ENCODE measurements at places on chromosomes 4 and X. TPM values are rescaled to one million over a fixed set of nuclear protein-coding genes. Genes with fewer than 3 reads are reported as not detected.

Gene MAPK10
- not detected for polyA plus RNA-seq

GRCh38 chrX:107574711-107575110, 53.6 kb upstream of the PRPS1 start:
- DNase-seq, result no peak

Gene C4orf46
- 5.7 TPM for polyA plus RNA-seq

Gene SAT1
- polyA plus RNA-seq, result 113 TPM

Gene RASL11B
- 0.12 TPM for polyA plus RNA-seq

DNA sequence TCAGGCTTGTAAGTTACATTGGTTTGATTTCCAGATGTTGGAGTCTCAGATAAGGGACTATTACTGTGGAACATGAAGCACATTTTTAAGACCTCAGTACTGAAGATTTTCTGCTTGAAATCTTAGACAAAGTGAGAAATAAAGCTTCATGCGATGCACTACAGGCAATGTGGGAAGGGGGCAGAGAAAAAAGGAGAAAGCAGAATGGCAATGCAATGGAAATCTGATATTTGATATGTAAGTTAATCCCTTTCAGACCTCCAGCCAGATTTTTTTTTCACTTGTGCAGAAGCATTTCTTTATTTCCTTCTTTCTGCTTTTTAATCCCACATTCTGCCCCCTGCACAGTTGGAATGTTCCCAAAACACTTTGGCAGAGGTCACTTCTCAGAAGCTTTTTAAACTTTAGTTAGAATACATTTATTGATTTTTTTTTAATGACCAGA, 174.3 kb downstream of the ADGRL3 start:
- no peak for DNase-seq

Gene GATA1
- not detected for polyA plus RNA-seq

- DNase-seq, result no peak
Measured at GRCh38 chr4:55330241-55330640, 15.8 kb upstream of the SRD5A3 start.

DNA sequence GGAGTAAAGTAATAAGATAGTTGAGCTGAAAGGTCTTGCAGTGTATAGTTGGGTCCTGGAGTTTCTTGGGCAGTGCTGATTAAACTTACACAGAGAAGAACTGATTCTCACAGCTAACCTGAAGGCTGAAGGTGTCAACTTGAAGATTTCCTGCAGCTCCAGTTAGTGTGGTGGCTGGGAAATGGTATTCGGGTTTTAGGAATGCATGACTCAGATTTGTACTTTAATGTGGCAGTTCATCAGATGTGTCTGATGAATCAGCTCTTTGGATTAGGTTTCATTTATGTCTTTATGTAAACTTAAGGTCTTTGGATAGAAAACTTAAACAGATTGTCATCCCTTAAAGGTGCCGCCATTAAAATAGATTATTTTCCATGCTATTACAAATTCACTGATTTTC, 200.0 kb downstream of the IL1RAPL1 start:
- DNase-seq, result no peak

Gene HEPH
- 0.53 TPM for polyA plus RNA-seq

Gene SOWAHB
- polyA plus RNA-seq, result not detected

- DNase-seq, result no peak
Measured at GRCh38 chrX:123337886-123338639, 154.0 kb downstream of the GRIA3 start.

Gene SH3TC1
- polyA plus RNA-seq, result 12.2 TPM

GRCh38 chr4:156756118-156756517, 215.5 kb downstream of the PDGFC start:
- no peak for DNase-seq

GRCh38 chrX:153828723-153829548, 1.4 kb downstream of the PDZD4 start:
- no peak for DNase-seq

DNA sequence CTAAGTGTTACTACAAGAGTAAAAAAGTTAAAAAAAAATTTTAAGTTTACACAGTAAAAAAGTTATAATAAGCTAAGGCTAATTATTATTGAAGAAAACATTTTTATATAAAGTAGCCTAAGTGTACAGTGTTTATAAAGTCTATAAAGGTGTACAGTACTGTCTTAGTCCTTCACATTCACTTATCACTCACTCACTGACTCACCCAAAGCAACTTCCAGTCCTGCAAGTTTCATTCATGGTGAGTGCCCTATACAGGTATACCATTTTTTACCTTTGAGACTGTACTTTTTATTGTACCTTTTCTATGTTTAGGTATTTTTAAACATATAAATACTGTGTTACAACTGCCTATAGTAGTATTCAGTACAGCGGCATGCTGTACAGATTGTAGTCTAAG, 74.2 kb downstream of the TMEM165 start:
- no peak for DNase-seq

DNA sequence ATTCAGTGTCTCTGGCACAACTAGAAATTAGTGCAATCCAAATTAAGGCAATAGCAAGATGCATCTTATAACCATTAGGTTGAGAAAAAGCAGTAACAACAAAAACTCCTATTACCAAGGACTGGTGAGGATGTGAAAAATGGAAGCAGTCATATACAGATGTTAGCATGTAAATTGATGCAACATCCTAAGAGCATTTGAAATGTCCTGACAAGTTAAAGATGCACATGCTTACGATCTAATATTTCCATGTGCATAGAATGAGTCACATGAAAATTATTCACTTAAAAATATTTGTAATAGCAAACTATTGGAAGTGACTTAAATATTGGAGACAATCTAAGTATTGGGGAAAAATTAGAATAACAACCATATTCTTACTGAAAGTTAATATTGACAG, 163.0 kb downstream of the FAM13A start:
- no peak for DNase-seq

DNA sequence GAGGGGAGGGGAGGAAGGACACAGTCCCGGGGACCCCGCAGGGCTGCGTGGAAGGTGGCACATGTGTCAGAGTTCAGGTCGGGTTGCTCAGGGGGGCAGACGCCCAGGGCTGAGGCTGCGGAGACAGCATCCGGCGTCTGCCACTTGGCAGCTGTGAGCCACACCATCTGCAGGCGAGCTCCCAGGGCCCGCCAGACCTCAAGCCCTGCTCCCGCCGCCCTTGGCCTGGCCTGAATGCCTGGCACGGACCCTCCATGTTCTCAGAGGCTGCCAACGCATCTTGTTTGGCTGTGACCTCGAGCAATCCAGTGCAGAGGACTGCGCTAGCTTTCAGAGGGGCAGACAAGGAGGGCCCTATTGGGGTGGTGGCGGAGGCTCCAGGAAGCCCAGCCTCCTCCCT, 5.1 kb downstream of the BGN start:
- no peak for DNase-seq

GRCh38 chrX:46561824-46562657, 11.5 kb upstream of the CHST7 start:
- DNase-seq, result no peak

Gene MAGEC1
- not detected for polyA plus RNA-seq

DNA sequence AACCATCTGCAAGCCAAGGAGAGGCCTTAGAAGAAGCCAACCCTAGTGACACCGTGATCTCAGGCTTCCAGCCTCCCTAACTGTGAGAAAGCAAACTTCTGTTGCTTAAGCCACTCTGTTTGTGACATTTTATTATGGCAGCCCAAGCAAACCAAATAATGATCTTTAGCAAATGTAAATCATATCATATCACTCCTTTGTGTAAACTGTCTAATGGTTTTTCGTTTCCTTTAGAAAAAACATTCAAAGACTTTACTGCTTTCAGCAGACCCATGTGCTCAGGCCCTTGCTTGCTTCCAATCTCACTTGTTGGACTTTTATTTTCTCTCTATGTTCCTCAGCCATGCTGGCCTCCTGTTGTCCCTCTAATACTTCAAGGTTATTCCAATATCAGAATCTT, 192.2 kb upstream of the HS3ST1 start:
- DNase-seq, result no peak

DNA sequence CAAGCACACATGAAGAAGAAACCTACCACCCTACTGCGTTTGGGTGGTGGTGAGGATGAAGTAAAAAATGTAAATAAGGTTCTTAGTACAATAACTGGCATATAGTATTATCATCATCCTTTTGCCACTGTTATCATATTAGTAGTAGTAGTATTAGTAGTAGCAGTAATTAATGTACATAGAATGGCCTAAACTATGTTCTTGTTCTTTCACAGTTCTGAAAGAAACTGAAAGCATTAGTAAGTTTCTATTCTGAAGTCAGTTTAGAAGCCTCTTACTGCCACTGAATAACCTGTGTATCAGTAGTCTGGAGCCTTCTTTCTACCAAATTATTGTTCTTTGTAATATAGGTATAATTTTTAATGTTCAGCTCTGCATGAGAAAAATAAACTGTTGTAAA, 21.0 kb downstream of the COL4A6 start:
- no peak for DNase-seq

- DNase-seq, result no peak
Measured at GRCh38 chr4:105389167-105389566, 84.7 kb downstream of the PPA2 start.

Gene CYTL1
- 1.7 TPM for polyA plus RNA-seq

DNA sequence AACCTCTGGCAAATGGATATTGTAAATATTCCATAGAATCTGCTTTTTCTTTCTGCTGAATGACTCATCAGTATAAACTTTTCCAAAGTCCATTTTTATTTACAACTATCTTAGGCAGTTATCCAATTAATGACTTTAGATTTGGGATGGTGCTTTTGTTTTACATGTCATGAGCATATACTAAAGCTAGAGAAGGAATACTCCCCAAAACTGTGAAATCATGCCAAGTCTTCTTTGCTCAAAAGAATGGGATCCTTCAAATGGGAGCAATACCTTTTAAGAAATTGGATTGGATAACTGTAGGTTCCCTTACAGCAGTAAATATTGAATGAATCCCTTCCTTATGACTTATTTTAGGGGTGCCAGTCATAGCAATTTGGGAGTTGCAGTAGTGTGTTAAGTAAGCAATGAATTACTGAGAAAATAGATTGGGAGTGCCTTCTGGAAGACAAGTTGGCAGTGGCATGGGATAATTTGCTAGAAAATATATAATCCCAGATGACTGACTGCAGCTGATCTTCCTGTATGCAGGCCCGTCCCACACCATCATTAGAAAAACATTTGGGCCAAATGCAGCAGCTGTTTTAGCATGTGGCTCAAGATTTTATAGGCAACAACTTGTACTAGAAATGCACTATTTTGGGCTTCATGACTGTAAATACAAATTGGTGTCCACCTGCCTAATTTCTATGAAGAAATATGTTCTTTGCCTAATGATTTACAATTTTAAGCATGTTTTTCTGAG, 2.8 kb downstream of the TMPRSS11D start:
- DNase-seq, result no peak

- DNase-seq, result no peak
Measured at GRCh38 chr4:77432717-77433417, 172.8 kb upstream of the CXCL13 start.

GRCh38 chrX:72023071-72023470, 108.6 kb downstream of the RTL5 start:
- no peak for DNase-seq

DNA sequence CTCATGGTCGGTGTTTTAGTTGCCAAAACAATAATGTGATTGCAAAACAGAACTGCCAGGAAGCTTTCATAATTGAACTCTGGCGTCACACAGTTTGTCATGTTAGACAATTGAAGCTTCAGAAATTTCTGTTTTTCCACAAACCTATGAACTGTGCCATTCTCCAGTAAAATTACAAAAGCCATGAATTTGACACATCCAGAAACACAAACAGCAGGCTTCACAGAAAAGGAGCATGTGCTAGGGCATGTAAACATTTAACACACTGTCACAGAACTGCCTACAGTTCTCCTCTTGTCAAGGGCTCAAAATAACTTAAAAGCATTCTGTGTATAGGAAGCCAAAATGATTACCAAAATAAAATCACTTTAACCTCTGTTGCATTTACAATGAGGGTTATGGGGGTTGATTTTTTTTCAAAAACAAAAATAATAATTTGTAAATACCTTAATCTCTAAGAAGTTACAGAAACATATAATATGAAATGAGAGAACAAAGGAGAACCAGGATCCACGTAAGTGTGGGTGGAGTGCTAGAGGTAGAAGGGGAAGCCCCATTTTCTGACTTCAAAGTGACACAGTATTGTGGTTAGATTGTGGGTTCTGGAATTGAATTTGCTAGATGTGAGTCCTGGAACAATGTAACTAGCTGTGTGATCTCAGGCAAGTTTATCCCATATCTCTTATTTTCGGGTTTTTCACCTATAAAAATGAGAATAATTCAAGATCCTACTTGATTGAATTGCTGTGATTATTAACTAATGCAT, 295.0 kb downstream of the CENPC start:
- no peak for DNase-seq

DNA sequence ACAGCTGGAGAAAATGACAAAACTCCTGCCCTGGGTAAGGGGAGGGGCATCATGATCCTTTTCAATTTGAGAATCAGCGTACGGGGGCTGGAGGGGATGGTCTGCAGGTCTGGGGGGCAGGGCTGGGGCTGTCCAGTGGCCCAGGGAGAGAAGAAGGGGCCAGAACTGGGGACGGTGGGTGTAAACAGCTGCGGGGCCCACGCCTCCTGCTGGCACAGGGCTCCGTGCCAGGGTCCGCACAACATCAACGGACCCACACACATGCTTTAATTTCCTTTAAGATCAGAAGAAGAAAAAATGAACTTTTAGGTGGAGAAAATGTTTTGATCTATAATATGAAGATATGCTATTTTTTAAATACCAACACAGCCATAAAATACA, 52.1 kb downstream of the PSAPL1 start:
- no peak for DNase-seq

- DNase-seq, result no peak
Measured at GRCh38 chrX:38112566-38112965, 106.2 kb downstream of the SYTL5 start.

GRCh38 chr4:3223956-3224748, 24.8 kb upstream of the MSANTD1 start:
- DNase-seq, result no peak

DNA sequence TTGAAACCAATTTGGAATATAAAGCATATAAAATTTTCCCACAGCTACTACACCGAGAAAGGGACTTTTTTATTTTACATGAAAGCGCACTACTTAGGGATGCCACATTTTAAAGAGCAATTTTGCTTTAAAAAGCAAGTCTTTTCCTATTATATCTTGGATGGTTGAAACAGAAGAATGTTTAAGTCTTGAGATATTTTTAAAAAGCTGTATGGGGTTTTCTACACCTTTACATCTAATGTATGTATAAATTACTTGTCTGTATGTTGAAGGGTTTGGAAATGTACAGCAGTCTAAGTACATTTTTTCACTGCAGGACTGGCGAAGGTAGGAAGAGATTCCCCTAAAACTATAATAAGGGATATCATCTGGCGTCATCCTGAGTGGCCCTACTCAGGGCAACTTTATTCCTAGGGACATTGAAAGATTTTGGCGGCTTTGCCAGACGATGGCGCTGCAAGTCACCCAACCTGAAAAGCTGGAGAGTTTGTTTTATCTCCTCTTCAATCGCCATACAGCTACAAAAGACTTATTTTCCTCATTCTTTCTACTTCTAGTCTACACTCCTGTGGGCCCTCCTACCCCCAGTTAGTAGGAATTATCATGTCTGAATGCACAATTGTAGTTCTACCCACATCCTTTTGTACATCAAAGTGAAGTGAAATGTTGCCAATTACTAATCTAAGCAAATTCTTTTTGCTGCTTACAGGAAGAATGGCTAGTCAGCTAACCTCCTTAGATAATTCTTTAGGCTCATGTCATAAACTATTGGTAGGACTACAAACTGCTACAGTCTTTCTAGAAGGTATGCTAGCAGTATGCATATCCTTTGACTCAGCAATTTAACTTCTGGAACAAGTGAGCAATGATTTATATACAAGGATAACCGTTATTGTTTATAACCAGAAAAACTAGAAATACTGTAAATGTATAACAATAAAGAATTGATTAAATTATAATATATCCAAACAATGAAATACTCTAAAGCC, 782 bp upstream of the NEK1 start:
- peak; percentile 54 for DNase-seq

- DNase-seq, result no peak
Measured at GRCh38 chr4:67714955-67715354, 14.0 kb upstream of the UBA6 start.

Gene BRS3
- polyA plus RNA-seq, result not detected

Data from CD8-positive, alpha-beta memory T cell (primary cell).